ENCODE measurements at places on chromosomes 2 and 18. TPM values are rescaled to one million over a fixed set of nuclear protein-coding genes. Genes with fewer than 3 reads are reported as not detected.

Gene UPP2
- total RNA-seq = not detected

Gene ADCYAP1
- not detected for total RNA-seq

Gene ATP6V1C2
- total RNA-seq = 0.14 TPM

GRCh38 chr18:13660510-13660909 is 65.8 kb downstream of the FAM210A start:
- no peak overlapping the region for H3K4me3 ChIP-seq
- H3K36me3 ChIP-seq = no peaks in the 10 kb centered on the region
- no peaks in the 10 kb centered on the region for H3K27me3 ChIP-seq
- no peaks in the 10 kb centered on the region for H3K4me1 ChIP-seq

DNA sequence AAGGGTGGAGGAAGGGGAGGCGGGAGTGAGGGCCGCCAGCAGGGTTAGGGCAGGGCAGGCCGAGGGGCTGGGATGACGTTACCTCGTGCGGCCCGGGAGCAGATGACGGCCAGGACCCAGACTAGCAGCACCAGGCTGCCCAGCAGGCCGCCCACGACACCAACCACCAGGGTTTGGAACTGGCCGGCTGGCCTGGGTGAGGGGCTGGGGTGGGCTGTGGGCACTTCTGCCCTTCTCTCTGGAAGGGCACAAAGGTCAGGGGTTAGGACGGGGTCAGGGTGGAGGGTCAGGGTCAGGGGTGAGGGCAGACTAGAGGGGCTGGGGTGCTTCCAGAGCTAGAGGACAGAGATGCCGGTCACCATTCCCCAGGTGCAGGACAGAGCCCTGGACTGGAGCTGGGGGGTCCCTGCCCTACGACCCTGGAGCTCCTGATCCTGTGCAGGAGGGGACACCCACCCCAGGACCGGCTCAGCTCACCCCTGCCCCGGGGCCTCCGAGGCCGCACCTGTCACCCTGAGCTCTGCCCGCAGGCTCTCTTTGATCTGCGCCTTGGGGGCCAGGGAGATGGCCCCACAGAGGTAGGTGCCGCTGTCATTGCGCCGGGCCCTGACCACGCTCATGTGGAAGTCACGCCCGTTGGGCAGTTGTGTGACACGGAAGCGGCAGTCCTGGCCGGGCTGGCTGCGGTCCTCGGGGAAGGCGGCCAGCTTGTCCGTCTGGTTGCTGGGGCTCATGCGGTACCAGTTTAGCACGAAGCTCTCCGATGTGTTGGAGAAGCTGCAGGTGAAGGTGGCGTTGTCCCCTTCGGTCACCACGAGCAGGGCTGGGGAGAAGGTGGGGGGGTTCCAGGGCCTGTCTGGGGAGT is 6.3 kb downstream of the PDCD1 start:
- H3K36me3 ChIP-seq = no peaks in the 10 kb centered on the region
- peaks cover 9% of the 10 kb centered on the region for H3K4me1 ChIP-seq
- H3K4me3 ChIP-seq = no peak overlapping the region
- no peak overlapping the region for H3K27ac ChIP-seq
- H3K27me3 ChIP-seq = no peaks in the 10 kb centered on the region

DNA sequence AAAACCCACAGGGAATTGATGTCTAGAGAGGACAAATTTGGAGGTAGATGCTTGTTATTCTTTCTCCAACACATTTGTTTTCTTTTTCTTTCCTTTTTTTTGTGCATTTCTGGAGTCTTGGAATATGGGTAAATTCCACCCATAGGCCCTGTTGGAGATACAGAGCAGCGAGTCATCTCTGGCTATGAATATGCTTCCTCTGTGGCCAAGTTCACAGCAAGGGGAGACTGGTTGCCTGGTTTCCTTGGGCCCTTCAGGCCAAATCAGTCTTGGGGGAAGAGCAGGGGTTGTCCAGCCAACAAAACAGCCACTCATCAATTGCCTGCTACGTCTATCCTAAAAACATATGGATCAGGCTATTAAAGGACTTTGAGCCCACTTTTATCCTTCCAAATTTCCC is 27.5 kb downstream of the SP100 start:
- peaks cover 27% of the 10 kb centered on the region for H3K36me3 ChIP-seq
- peaks cover 6% of the 10 kb centered on the region for H3K4me1 ChIP-seq
- no peak overlapping the region for H3K27ac ChIP-seq
- no peak overlapping the region for H3K4me3 ChIP-seq
- peak; percentile 42 for DNase-seq

DNA sequence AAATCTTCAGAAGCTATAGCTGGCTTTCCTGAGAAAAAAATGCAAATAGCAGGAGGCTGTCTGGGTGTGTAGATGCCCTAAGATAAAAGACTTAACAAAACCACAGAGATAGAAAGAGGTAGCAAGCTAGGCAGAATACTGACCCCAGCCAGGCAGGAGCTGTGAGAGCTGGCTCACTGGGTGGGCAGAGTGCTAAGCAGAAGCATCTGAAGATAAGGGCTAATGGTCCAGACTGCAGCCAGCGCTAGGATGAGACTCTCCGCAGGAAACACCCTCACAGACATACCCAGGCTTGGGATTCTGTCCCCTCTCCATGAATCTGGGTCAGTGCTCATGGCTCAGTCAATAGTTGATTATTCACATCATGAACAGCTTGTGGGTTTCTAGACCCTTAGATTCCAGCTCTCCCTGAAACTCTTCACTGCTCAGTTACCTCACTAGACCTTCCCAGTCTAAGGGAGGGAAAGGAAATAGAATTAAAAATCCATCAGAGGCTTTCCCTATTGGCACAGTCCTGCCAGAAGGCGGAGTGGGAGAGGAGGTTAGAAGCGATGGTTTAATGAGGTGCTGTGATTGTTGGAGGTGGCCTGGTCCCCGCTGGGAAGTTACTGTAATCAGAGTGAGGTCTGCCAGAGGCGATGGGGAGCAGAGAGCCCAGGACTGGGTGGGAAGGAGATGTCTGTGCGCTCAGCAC is 21.4 kb upstream of the CCBE1 start:
- peak overlapping the region; percentile 91 for H3K27ac ChIP-seq
- no peak overlapping the region for H3K4me3 ChIP-seq
- H3K36me3 ChIP-seq = no peaks in the 10 kb centered on the region
- no peaks in the 10 kb centered on the region for H3K27me3 ChIP-seq
- DNase-seq = no peak

DNA sequence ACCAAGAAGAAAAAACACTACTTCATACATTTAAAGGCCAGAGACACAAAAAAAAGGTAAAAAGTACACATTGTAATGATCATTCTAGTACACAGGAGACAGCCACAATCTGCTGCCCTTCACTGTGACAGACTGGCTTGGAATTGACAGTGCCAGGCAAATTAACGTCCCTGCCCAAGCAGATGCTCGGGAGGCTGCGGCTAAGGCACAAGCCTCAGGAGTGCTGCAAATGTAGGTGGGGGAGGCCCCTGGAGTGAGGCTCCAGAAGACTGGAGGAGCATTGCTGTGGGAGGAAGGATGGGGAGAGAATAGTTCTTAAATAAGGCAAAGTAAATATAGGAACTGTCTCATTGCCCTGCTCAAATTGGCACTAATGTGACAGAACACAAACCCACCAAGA is 18.6 kb downstream of the ERCC3 start:
- peaks cover 47% of the 10 kb centered on the region for H3K36me3 ChIP-seq
- H3K27ac ChIP-seq = no peak overlapping the region
- no peaks in the 10 kb centered on the region for H3K4me1 ChIP-seq
- no peaks in the 10 kb centered on the region for H3K27me3 ChIP-seq
- no peak overlapping the region for H3K4me3 ChIP-seq
- DNase-seq = no peak

GRCh38 chr18:66557091-66557490 is 46.8 kb downstream of the CDH19 start:
- no peak overlapping the region for H3K4me3 ChIP-seq
- no peaks in the 10 kb centered on the region for H3K27me3 ChIP-seq
- peaks cover 5% of the 10 kb centered on the region for H3K4me1 ChIP-seq
- H3K27ac ChIP-seq = no peak overlapping the region
- no peak for DNase-seq

DNA sequence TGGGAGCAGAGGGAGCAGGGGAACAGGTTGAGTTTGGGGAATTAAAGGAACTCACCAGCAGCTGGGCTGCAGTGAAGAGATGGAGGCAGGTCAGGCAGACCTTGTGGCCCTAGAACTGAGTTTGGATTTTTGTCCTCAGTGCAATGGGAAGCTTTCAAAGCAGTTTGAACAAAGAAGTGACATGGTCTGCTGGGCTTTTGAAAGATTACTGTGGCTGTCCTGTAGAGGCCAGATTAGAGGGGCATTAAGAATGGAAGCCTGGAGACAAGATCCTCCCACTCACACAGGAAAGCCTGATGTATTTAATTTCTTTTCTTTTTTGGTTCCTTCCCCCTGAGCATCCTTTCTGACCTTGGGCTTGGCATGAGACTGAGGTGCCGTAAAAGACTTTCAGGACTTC is 118.1 kb upstream of the LHCGR start:
- H3K36me3 ChIP-seq = no peaks in the 10 kb centered on the region
- no peaks in the 10 kb centered on the region for H3K27me3 ChIP-seq

DNA sequence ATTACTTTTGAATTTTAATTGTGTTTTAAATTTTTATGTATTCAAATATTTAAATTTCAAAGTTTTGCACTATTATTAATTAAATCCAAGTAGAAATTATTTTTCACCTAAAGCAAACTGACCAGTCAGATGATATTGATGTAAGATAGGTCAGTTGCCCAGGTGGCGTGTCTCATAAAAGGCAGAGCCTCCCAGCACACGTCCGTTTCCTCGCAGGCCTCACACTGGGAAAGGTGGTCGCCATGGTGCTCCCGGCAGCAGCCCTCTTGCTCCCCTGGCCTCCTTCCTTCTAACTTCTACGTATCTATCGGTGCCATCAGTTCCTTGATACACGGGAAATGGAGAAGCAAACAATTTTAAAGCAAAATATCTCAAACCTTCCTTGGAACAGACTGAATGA is 516.8 kb downstream of the GALR1 start:
- H3K36me3 ChIP-seq = no peaks in the 10 kb centered on the region
- no peak for DNase-seq
- H3K4me1 ChIP-seq = no peaks in the 10 kb centered on the region
- no peak overlapping the region for H3K27ac ChIP-seq

DNA sequence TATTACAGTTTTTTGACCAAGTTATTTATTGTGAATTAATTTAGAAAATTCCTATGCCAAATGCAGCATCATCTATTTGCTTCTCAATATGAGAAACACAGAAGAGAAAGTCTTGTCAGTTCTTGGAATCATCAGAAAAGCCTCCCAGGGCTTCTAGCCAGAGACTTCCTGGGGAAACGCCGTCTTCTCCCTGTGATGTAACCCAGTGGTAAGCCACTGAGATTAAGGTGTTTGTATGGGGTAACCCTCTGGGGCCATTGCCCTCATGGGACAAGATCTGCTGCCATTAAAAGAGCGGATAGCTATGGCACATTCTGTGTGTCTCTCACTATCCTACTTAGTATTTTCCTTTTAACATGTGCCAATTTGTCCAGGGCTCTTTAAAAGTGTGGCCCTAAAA is 28.0 kb downstream of the ANKRD29 start:
- DNase-seq = no peak
- H3K4me1 ChIP-seq = no peaks in the 10 kb centered on the region
- H3K27me3 ChIP-seq = peaks cover 9% of the 10 kb centered on the region
- H3K4me3 ChIP-seq = no peak overlapping the region

DNA sequence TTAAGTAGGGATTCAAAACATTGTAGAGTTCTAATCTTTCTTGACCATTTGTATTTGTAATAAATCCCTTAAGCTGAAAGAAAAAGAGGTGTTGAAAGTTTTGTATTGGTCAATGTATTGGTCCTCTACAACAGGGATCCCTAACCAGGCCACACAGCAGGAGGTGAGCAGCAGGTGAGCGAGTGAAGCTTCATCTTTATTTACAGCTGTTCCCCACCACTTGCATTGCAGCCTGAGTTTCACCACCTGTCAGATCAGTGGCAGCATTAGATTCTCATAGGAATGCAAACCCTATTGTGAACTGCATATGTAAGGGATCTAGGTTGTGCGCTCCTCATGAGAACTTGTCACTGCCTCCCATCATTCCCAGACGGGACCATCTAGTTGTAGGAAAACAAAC is 715.7 kb upstream of the NXPH2 start:
- no peak overlapping the region for H3K27ac ChIP-seq
- no peak overlapping the region for H3K4me3 ChIP-seq
- H3K4me1 ChIP-seq = no peaks in the 10 kb centered on the region
- no peaks in the 10 kb centered on the region for H3K36me3 ChIP-seq
- DNase-seq = no peak

- H3K27me3 ChIP-seq = no peaks in the 10 kb centered on the region
- no peaks in the 10 kb centered on the region for H3K36me3 ChIP-seq
- H3K4me1 ChIP-seq = peaks cover under 1% of the 10 kb centered on the region
- DNase-seq = no peak
- H3K4me3 ChIP-seq = no peak overlapping the region
These were observed 71.5 kb upstream of the GPC1 start for GRCh38 chr2:240363746-240364581.

DNA sequence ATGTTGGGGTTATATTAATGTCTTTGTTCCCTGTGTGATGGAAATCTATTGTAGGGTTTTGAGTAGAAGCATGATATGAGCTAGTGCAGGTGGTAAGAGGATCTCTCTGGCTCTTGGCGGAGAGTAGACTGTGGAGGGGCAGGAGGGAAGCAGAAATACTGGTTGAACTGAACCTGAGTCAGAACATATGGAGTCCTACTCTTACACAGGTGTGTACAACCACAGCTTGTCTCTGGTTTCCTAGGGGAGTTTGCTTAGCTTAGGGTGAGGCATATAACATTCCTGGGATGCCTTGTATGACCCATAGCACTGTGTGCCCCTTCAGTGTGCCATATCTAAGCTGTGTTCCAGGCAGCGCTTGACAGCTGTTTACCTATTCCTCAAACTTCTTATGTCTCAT is 97.3 kb upstream of the GCFC2 start:
- H3K4me3 ChIP-seq = no peak overlapping the region
- no peak overlapping the region for H3K27ac ChIP-seq
- H3K27me3 ChIP-seq = no peaks in the 10 kb centered on the region
- no peaks in the 10 kb centered on the region for H3K4me1 ChIP-seq
